ENCODE measurements at places on chromosomes 4 and X.
A peak's percentile ranks its signal among the peaks of the same experiment; 100 is the strongest.

GRCh38 chr4:169051761-169052593 is 41.9 kb upstream of the CBR4 start:
- no peak for DNase-seq

GRCh38 chr4:164648151-164648848 is 105.6 kb upstream of the SMIM31 start:
- no peak for DNase-seq

- DNase-seq, result no peak
Observed at GRCh38 chrX:130174045-130174704, 2.4 kb downstream of the RAB33A start.

DNA sequence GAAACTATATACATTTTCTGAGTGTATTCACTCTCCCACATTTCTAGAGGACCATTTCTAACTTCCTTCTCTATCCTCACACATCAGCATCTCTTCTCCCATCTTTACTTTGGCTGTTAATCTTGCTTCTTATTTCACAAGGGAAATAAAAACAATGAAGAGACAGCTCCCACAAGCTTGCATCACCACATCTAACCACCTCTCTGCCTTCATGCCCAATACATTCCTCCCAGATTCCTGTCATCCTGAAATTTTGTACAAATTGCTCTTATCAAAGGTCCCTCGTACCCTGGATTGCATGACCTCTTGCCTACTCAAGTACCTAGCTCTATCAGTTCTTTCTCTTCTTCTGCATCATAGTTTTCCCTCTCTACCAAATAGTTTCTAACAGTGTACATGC is 215.2 kb downstream of the ANTXR2 start:
- DNase-seq, result no peak

GRCh38 chrX:50680990-50681389 is 133.0 kb downstream of the SHROOM4 start:
- DNase-seq, result no peak

DNA sequence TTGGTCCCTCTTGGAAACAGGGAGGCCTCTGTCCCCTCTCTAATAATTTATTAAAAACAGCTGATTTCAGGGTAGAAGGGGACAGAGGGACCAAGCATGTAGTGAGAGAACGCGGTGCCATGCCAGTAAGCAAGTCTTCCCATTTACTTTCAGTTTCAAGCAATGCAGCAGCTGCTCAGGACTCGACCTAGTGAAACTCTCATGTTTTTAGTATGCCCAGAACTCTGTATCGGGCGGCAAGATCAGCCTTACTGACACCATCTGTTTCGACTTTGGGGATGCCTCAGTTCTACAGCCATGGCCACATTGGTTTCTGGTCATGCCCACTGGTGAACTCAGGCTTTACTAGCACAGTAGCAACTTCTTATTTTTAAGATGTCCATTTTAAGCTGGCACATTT is 40.6 kb downstream of the ZNF81 start:
- DNase-seq, result no peak

DNA sequence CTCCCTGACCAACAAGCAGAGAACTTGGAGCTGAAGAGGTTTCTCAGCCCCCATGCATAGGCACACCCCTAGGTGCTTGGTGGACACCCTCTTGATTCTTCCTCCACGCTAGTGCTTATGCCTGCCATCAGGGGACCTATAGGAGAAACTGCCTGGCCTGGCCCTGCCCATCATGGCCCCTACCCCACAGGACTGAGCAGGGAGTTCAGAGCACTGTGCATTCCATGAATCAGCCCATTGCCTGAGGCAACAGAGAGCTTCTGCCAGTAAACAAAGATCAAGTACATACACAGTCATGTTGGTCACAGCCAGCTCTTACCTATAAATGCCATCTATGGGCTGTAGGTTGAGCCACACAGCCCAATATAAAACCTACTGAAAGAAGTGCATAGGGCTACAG is 99.1 kb upstream of the EDNRA start:
- no peak for DNase-seq

- no peak for DNase-seq
Observed at GRCh38 chrX:9337046-9337445, 127.8 kb upstream of the TBL1X start.

GRCh38 chr4:151537687-151538086 is 128.7 kb downstream of the FHIP1A start:
- DNase-seq, result no peak

GRCh38 chrX:100413229-100413628 is 3.2 kb upstream of the PCDH19 start:
- peak; percentile 32 for DNase-seq

DNA sequence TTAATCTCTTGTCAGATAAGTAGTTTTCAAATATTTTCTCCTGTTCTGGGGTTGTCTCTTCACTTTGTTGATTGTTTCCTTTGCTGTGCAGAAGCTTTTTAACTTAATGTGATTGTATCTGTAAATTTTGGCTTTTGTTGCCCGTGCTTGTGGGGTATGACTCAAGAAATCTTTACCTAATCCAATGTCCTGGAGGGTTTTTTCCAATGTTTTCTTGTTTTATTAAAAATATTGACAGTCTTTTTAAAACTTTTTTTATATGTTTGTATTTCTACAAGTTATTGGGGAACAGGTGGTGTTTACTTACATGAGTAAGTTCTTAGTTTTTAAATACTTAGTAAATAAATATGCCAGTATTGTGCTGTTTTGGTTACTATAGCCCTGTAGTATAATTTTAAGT is 44.9 kb downstream of the RTL3 start:
- no peak for DNase-seq

DNA sequence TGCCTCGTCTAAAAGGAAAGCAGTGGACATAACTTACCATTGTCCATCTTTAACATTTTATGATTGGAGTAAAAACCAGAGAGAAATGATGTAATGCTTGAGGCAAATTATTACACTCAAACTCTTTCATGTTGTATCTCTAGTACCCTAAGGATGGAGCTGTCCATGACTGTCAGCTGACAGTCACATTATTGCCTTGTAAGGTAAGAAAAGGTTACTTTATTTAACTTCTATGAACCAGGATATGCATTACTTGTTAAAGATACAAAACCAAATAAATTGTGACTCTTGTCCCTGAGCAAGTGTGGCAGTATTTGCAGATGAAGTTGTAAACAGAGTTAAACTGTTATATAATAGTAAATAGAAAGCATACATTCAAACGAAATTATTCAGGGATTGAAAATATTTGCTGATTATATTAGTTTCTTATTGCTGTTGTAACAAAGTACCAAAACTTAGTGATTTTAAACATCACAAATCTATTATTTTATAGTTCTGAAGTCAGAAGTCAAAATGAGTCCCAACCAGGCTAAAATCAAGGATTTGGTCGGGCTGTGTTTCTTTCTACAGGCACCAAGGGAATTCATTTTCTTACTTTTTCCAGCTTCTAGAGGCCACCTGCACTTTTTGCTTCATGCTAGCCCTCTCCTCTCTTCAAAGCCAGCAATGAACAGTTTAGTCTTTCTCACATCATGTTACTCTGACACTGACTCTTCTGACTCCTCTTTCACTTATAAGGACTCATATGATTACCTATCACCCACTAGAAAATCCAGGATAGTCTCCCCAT is 113.8 kb downstream of the CEP44 start:
- no peak for DNase-seq

DNA sequence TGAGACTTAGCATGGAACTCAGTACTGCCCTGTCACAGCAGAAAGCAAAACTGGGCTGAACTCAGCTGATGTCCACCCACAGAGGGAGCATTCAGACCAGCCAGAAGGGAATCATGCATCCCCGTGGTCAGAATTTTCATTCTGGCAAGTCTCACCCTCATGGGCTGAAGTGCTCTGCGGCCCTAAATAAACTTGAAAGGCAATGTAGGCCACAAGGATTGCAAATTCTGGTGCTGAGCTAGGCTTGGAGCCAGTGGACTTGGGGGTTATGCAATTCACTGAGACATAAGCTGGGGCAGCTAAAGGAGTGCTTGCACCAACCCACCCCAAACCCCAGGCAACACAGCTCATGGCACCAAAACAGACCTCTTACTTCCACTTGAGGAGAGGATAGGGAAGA is 494.1 kb downstream of the GABRG1 start:
- no peak for DNase-seq

- DNase-seq, result no peak
Observed at GRCh38 chr4:45650545-45650944, 473.3 kb downstream of the GABRG1 start.

DNA sequence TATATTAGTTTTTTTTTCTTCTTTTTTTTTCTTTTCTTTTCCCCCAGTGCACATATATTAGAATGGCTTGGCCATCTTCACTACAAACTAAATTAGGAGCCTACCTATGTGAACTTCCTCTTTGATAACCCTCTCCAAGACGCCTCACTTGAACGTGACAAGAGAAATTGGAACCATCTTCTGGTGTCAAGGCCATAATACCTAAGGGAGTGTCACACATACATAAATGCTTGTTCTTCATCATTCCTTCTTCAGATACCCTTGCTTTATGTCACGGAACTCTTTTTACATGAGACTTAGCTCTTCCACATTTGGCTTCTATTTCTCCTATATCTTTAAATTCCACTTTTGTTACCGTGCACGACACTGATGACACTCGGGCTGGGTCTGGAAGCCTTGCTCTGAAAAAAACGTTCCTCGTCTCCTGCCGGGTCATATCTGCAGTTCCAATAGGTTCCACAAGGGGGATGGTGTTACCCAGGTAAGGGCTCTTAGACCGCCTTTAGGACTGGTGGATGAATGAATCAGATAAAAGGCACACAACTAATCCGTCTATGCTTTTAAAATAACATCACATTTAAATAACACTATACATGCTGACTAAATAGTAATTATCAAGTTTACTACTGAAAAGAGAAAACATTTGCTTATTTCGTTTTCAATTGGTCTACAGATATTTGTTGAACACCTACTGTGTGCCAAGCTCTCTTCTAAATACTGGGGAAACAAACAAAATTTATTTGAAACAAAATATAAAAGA is 19.9 kb downstream of the DGAT2L6 start:
- DNase-seq, result peak; percentile 14

- DNase-seq, result no peak
Observed at GRCh38 chrX:11407331-11408108, 114.3 kb downstream of the AMELX start.

GRCh38 chr4:149084144-149084543 is 641.9 kb upstream of the NR3C2 start:
- no peak for DNase-seq

GRCh38 chr4:139961344-139961946 is 192.5 kb downstream of the MAML3 start:
- DNase-seq, result no peak

- DNase-seq, result no peak
Observed at GRCh38 chr4:88759895-88760290, 62.3 kb upstream of the NAP1L5 start.

DNA sequence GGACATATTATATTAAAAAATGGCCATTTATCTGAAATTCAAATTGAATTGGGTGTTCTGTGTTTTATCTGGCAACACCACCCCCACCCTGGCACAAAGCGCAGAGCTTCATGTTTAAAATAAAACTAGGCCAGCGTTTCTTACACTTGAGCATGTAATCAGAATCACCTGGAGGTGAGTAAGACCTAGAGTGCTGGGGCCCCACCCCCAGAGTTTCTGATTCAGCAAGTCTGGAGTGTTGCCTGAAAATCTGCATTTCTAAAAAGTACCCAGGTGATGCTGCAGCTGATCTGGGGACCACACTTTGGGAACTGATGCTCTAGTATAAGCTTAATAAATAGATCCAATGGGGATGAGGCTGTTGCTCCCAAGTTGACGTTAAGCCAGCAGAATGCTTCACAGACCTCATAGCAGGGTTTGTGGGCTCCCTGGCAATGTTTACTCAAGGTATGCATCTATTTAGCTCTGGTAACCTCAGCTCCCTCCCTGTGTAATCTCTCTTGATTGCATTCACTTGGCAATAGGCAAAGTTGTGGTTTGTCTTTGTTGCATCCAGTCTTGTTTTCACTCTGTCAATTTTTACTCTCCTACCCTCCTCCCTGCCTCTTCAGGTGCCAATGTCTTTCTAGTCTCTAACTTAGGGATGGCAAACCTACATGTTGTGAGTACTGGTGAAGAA is 99.8 kb upstream of the TEX13D start:
- DNase-seq, result no peak

GRCh38 chr4:1716065-1716945 is 4.2 kb upstream of the SLBP start:
- DNase-seq, result no peak

GRCh38 chr4:97081951-97082350 is 1061.3 kb downstream of the STPG2 start:
- no peak for DNase-seq

DNA sequence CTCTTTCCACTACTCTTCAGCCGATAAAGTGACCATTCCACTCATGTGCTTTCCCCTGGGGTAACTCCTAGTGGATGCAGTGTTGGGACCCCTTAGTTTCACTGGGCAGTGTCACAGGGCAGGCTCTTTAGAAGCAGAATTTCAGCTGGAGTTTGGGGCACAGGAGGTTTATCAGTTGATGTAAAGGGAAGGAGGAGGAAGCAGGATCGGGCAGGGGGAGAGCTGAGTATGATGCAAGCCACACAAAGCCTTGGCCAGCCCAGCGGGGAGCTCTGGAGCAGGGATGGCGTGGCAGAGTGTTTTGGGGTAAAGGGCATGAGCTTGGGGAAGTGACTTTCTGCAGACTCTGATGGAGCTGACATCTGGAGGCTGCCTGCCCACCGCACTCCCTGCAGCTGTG is 19.3 kb downstream of the WDR13 start:
- DNase-seq, result no peak

GRCh38 chr4:104969394-104970082 is 177.1 kb upstream of the TET2 start:
- DNase-seq, result no peak

GRCh38 chrX:19772822-19773628 is 114.4 kb downstream of the SH3KBP1 start:
- no peak for DNase-seq

DNA sequence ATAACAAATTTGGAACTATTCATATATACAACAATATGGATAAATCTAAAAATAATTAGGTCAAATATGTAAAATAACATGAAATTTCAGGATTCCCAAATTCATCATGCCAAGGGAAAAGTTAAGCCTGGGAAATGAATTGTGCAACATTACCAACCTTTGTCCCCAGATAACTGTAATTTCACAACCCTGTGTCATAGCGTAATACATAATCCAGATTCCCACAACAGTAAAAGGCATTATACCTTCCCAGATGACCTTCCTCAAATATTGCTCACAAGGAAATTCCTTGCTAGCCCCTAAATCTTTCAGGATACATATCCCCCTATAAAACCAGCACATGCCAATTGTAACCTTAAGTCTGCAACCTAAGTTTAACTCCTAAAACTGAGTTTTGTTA is 32.9 kb upstream of the RAB40A start:
- no peak for DNase-seq

GRCh38 chrX:11105080-11105479 is 6.1 kb upstream of the HCCS start:
- DNase-seq, result no peak

DNA sequence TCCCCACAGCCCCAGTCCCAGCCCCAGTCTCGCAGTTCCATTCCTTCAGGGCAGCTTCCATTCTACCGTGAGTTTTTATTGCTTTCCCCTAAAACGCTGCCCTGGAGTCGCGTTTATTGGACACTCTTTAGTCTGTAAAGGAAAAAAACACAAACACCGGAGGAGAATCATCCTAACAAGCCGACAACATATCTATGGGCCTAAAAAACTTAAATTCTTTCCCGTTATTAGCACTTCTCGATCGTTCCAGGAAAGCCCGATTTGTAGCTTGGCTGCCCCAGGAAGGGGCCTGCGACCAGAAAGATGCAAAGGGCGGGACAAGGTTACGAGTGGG is 178.5 kb downstream of the CBR4 start:
- no peak for DNase-seq

GRCh38 chr4:19425146-19425545 is 826.6 kb upstream of the SLIT2 start:
- no peak for DNase-seq
